ENCODE measurements at places on chromosomes 7 and 10.

DNA sequence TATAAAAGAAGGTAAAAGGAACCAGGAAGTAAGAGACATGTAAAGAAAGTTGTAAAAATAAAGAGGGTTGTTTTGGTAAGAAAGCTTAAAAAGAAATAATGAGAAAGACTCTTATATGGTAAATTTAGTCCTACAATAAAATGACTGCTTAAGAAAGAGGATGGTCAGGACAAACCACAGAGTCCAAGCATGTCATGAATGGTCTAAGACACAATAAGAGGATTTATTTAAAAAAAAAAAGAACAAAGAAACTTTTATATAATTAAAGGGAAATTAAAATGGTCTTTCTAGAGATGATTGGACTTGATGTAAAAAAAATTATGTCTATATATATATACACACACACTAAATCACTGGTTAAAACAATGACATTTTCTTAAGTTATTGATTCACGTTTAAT lies 18.2 kb downstream of the ATAD1 start:
- no peak for DNase-seq

- DNase-seq: no peak
Measured at GRCh38 chr7:1419688-1420087, 39.6 kb downstream of the MICALL2 start.

GRCh38 chr7:140676306-140676705 lies 3.6 kb downstream of the ADCK2 start:
- DNase-seq: no peak

- DNase-seq: peak; percentile 12
Measured at GRCh38 chr7:55019191-55019690, 424 bp downstream of the EGFR start.

DNA sequence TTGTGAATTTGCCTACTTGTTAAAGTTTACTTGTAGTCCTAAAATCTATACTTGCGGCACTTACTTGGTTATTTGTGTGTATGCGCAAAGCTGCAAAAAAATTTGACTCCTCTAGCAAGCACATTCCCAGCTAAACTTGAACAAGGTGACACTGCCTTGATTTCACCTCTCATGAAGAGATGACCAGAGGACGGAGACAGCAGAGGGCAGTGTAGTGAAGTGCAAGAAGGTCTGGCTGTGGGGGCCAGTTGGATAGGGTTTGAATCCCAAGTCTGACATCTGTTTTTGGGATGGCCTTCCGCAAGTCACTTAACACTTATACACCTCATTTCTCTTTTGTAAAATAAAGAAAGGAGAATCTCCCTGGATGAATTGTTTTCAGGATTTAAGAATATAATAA lies 15.7 kb downstream of the SLK start:
- no peak for DNase-seq

GRCh38 chr10:71202314-71202713 lies 10.1 kb upstream of the UNC5B start:
- DNase-seq: no peak

- no peak for DNase-seq
Measured at GRCh38 chr7:3042861-3043489, 692 bp downstream of the CARD11 start.

- no peak for DNase-seq
Measured at GRCh38 chr7:1987084-1987535, 245.6 kb downstream of the MAD1L1 start.

GRCh38 chr10:25493122-25493893 lies 318.5 kb downstream of the GPR158 start:
- DNase-seq: no peak

DNA sequence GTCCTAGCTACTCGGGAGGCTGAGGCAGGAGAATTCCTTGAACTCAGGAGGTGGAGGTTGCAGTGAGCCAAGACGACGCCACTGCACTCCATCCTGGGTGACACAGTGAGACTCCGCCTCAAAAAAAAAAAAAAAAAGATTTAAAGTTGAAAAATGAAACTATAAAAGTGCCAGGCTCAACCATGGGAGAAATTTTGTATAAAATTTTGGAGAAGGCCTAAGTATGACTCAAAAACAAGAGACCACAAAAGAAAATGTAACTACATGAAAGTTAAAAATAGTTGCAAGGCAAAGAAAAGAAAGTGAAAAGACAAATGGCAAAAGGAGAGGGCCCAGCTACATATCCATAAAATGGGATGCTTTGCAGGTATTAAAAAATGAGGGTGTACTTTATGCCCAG lies 104.1 kb downstream of the ARHGAP22 start:
- DNase-seq: no peak

GRCh38 chr7:127897704-127898454 lies 133.4 kb downstream of the LRRC4 start:
- no peak for DNase-seq

GRCh38 chr10:8096931-8097330 lies 42.4 kb downstream of the GATA3 start:
- DNase-seq: no peak

DNA sequence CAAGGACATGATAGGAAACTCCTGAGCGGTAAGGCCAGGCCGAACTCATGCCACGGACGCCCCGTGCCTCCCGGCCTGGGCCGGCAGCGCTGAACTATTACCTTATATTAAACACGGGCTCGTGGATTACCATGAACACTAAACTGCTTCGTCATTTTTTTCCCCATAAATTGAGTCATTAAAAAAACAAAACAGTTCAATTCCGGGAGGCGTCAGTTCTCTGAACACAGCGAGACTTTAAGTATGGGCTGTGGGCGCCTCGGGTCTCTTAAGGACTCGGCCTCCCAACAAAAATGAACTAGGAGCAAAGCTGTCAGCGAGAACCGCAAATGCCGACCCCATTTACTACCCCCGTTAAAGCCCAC lies 519 bp downstream of the PITRM1 start:
- DNase-seq: no peak
